DND-41 (cell line): ENCODE measurements at places on chromosomes 4 and X.

- no peak for DNase-seq
- no peak overlapping the region for H3K4me3 ChIP-seq
- H3K27ac ChIP-seq = no peak overlapping the region
- no peaks in the 10 kb centered on the region for H3K36me3 ChIP-seq
- no peaks in the 10 kb centered on the region for H3K4me1 ChIP-seq
These were observed 166.7 kb downstream of the CRLF2 start for GRCh38 chrX:1045680-1046314.

GRCh38 chr4:2082118-2082517, 23.0 kb downstream of the NAT8L start:
- no peak overlapping the region for H3K4me3 ChIP-seq
- H3K4me1 ChIP-seq = no peaks in the 10 kb centered on the region
- peaks cover 5% of the 10 kb centered on the region for H3K27me3 ChIP-seq

- H3K27me3 ChIP-seq = no peaks in the 10 kb centered on the region
- no peaks in the 10 kb centered on the region for H3K36me3 ChIP-seq
- no peak overlapping the region for H3K4me3 ChIP-seq
- no peaks in the 10 kb centered on the region for H3K4me1 ChIP-seq
- no peak for DNase-seq
- no peak overlapping the region for H3K27ac ChIP-seq
These were observed 505.5 kb downstream of the ANKRD50 start for GRCh38 chr4:124206779-124207605.

DNA sequence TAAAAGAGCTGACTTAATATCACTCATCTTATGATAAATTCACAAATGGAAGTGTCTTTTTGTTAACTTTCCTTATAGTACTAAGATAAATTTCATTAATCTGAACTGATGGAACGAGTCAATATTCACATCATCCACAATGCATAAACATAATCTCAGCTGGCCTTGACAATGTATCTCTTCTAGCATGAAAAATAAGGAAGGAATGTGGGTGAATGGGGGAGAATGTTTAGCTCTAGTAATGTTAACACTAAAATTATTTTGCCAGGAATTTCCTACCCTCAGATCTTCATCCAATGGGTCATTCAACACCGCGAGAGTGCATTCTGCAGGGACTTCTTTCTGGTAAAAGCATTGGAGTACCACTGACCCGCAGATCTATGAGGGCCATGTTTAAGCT, 15.8 kb downstream of the TRPC3 start:
- peaks cover 23% of the 10 kb centered on the region for H3K27me3 ChIP-seq
- no peaks in the 10 kb centered on the region for H3K4me1 ChIP-seq
- H3K4me3 ChIP-seq = no peak overlapping the region
- no peaks in the 10 kb centered on the region for H3K36me3 ChIP-seq

DNA sequence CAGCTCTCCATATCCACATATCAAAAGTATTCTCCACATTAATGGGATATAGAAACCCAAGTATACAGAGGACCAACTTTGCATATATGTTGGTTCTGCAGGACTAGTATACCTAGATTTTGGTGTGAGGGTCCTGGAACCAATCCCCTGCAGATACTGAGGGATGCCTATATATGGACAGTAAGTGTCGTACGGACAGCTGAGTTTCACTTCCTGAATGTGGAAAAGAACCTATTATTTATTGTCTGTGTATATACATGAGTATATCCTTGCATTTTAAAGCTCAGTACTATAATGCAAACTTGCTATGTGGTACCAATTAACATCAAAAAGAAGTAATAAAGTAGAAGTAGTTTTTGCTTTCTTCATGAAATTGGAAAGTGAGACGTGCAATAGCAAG, 101.9 kb downstream of the FBXW7 start:
- DNase-seq = no peak
- H3K4me1 ChIP-seq = no peaks in the 10 kb centered on the region
- H3K27me3 ChIP-seq = no peaks in the 10 kb centered on the region
- no peak overlapping the region for H3K27ac ChIP-seq

DNA sequence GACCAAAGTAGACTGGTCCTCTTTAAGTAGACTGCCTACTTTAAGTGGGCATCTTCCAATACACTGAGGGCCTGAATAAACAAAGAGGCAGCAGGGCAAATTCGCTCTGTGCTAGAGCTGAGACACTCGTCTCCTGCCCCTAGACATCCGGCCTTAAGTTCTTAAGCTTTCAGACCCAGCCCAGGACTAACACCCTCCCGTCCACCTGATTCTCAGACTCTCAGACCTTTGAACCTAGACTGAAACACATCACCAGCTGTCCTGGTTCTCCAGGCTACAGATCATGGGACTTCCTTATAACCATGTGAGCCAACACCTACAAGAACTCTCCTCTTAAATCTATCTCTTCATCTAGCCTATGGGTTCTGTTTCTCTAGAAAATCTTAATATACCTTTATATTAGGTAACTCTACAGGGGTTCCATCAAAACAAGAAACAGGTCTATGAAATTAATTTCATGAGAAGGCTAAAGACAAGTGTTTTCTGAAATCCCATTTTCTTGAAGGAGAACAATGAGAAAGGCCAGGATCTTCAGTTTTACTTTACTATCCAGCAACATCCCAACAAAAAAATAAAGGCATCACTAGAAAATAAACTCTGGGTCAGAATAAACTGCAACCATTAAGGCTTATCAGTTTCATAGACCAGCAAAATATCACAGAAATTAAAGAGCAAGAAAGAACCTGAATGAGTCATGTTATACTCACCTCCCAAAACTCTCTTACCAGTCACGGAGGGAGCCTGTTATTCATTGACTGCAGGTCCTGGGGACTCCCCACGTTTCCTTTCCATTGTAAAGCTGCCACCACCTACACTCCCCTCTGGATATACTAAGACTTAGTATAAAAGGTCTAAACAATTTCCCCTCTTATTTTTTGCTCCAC, 14.8 kb downstream of the ADGRA3 start:
- H3K27ac ChIP-seq = no peak overlapping the region
- no peaks in the 10 kb centered on the region for H3K36me3 ChIP-seq
- no peaks in the 10 kb centered on the region for H3K27me3 ChIP-seq
- H3K4me1 ChIP-seq = no peaks in the 10 kb centered on the region
- DNase-seq = no peak

DNA sequence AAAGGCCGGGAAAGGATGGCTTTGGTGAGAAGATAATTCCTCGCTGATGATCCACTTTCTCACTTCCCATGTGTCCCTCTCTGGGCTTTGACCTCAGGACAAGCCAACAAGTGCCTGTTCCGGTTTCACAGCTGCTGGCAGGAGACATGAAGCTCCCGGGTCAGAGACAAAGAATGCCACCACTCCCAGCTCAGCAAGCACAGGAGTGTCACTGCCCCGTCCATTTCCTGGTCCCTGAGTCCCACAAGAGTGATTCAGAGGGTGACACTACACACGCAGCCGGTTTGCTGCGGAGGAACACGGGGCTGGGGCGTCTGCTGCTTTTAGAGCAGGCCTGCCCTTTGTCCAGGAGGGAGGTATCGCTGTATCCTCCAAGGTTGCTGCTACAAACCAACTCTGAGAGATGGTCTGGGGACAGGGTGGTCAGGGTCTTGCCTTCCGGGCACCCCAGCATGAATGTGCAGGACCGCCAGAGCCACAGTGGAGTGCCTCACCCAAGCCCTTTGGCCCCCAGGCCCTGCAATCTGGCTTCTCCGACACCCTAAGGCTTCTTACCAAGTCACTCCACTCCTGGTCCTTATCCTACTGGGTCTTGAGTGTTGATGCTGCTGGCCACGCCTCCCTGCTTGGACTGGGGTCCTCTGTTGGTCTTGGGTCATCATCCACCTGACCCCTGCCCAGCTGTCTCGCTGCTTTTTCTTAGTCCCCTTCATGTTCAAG, 49.5 kb downstream of the CPZ start:
- no peaks in the 10 kb centered on the region for H3K4me1 ChIP-seq
- no peaks in the 10 kb centered on the region for H3K27me3 ChIP-seq
- H3K36me3 ChIP-seq = no peaks in the 10 kb centered on the region
- no peak for DNase-seq

GRCh38 chrX:989959-990510, 222.4 kb downstream of the CRLF2 start:
- H3K27me3 ChIP-seq = no peaks in the 10 kb centered on the region
- no peaks in the 10 kb centered on the region for H3K36me3 ChIP-seq
- H3K4me1 ChIP-seq = no peaks in the 10 kb centered on the region
- no peak overlapping the region for H3K4me3 ChIP-seq

DNA sequence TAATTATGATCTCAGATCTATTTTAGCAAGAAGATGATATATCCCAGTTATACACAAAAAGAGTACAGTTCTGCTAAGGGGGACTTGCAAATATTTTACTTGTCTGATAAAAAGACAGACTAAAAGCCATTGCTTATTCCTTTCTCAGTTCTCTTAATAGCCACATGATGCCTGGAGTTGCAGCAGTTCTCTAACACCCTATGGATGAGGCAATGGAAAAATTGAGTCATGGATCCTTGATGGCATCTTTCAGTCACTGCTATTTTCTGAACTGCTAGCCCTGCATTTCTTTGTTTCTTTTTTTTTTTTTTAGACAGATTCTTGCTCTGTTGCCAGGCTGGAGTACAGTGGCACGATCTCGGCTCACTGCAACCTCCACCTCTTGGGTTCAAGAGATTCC, 1956.7 kb downstream of the C4orf33 start:
- DNase-seq = no peak
- no peaks in the 10 kb centered on the region for H3K36me3 ChIP-seq
- no peak overlapping the region for H3K27ac ChIP-seq
- no peak overlapping the region for H3K4me3 ChIP-seq
- H3K27me3 ChIP-seq = no peaks in the 10 kb centered on the region

DNA sequence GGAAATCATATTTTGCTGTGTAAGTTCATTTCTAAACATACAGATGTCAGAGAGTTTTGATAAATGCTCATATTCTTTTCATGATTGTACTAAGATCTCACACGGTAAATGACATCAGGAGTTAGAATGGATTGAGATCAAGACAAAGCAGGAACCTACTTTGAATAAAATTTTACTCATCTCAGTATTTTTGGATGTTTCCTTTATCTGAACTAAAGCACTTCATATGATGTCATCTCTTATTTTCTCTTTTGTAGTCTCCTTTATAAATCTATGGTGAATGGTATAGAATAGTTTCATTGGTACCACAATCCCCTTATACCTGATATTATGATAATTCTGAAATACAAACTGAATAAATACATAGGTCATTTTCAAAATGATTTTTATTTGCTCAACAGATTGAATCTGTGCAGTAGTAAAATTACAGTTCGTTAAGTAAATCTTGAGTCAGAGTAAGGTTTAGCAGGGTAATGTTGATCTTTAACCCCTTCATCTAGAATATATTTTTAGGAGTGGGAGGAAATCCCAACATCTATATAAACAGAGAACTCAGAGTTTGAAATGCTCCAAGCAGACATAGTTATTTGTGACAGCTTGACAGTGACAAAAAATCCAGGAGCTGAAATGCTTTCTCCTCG, 180.0 kb downstream of the MGST2 start:
- no peak for DNase-seq
- no peaks in the 10 kb centered on the region for H3K36me3 ChIP-seq
- no peaks in the 10 kb centered on the region for H3K27me3 ChIP-seq
- peaks cover 10% of the 10 kb centered on the region for H3K4me1 ChIP-seq
- H3K27ac ChIP-seq = no peak overlapping the region
- H3K4me3 ChIP-seq = no peak overlapping the region

DNA sequence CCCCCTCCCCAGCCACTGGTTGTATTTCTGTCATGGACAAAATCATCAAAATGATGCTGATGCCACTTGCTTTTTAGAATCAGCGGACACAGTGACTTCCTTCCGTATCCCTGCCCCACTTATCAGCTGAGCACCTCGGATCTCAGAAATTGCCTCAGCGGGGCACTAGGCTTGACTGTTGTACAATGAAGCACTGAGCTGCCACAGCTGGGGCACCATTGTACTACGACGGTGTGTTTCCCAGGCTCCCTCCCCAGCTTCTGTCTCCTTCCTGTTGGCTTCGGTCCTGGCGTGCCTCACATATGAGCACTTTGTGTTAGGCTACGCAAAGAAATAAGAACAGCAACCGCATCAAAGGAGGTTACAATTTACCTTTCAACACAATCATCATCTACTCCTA, 82.4 kb downstream of the F11 start:
- H3K27ac ChIP-seq = no peak overlapping the region
- no peak for DNase-seq
- no peaks in the 10 kb centered on the region for H3K4me1 ChIP-seq
- no peak overlapping the region for H3K4me3 ChIP-seq
- H3K36me3 ChIP-seq = no peaks in the 10 kb centered on the region

GRCh38 chrX:118595501-118596042, 100.0 kb downstream of the DOCK11 start:
- H3K27ac ChIP-seq = no peak overlapping the region
- H3K36me3 ChIP-seq = peaks cover 24% of the 10 kb centered on the region
- DNase-seq = no peak
- H3K27me3 ChIP-seq = no peaks in the 10 kb centered on the region

- DNase-seq = peak; percentile 81
- H3K27me3 ChIP-seq = no peaks in the 10 kb centered on the region
- H3K4me1 ChIP-seq = peaks cover 20% of the 10 kb centered on the region
These were observed 9.6 kb upstream of the MRPL1 start for GRCh38 chr4:77852892-77853495.

- H3K4me3 ChIP-seq = no peak overlapping the region
- H3K27ac ChIP-seq = peak overlapping the region; percentile 94
- peaks cover 12% of the 10 kb centered on the region for H3K36me3 ChIP-seq
- H3K27me3 ChIP-seq = no peaks in the 10 kb centered on the region
- peaks cover 28% of the 10 kb centered on the region for H3K4me1 ChIP-seq
These were observed 1.4 kb upstream of the PHF8 start for GRCh38 chrX:54045563-54046228.

GRCh38 chr4:67366311-67366861, 178.9 kb downstream of the CENPC start:
- H3K4me1 ChIP-seq = no peaks in the 10 kb centered on the region
- no peaks in the 10 kb centered on the region for H3K36me3 ChIP-seq
- no peak overlapping the region for H3K27ac ChIP-seq
- no peaks in the 10 kb centered on the region for H3K27me3 ChIP-seq

DNA sequence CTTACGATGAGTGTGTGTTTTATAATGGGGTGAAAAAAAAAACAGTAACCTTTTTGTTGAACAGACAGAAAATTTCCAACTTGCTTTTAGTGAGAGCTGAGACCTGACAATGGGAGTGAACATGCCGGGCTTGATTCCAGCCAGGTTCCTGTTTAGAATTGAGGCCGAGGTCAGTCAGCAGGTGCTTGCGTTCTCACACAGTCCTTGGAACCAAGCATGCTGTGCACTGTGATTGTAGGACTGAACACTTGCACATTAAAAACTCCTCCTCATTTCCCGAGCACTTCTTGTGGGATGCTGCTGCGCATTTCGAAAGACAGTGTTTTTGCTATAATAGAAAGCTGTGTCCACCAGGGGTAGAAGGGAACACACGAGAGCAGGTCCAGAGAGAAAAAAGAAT, 51.8 kb downstream of the TMEM131L start:
- H3K4me1 ChIP-seq = peaks cover 100% of the 10 kb centered on the region
- peak; percentile 48 for DNase-seq
- H3K27ac ChIP-seq = peak overlapping the region; percentile 92

GRCh38 chr4:118076958-118077766, 42.9 kb downstream of the NDST3 start:
- no peaks in the 10 kb centered on the region for H3K27me3 ChIP-seq
- DNase-seq = peak; percentile 41
- no peak overlapping the region for H3K4me3 ChIP-seq
- H3K4me1 ChIP-seq = peaks cover 9% of the 10 kb centered on the region; the same call in 1 of the 2 replicates
- H3K27ac ChIP-seq = peak overlapping the region; percentile 22; the same call in 1 of the 2 replicates

GRCh38 chr4:177802661-177803060, 360.4 kb upstream of the AGA start:
- no peaks in the 10 kb centered on the region for H3K36me3 ChIP-seq
- H3K27ac ChIP-seq = no peak overlapping the region
- H3K4me3 ChIP-seq = no peak overlapping the region
- H3K4me1 ChIP-seq = no peaks in the 10 kb centered on the region
- DNase-seq = no peak

- H3K27ac ChIP-seq = no peak overlapping the region
- DNase-seq = peak; percentile 12
- H3K4me3 ChIP-seq = no peak overlapping the region
- H3K36me3 ChIP-seq = no peaks in the 10 kb centered on the region
- no peaks in the 10 kb centered on the region for H3K27me3 ChIP-seq
- no peaks in the 10 kb centered on the region for H3K4me1 ChIP-seq
These were observed 62.3 kb upstream of the PDE5A start for GRCh38 chr4:119690871-119691270.
